Chondrocyte (in vitro differentiated cells): ENCODE measurements at places on chromosomes 2 and 18. TPM values are rescaled to one million over a fixed set of nuclear protein-coding genes. Genes with fewer than 3 reads are reported as not detected.

GRCh38 chr2:36805635-36806224, 109.2 kb downstream of the VIT start:
- no peak overlapping the region for H3K4me3 ChIP-seq
- DNase-seq, result no peak
- no peak overlapping the region for H3K27ac ChIP-seq

- H3K4me3 ChIP-seq, result no peak overlapping the region
- H3K27ac ChIP-seq, result no peak overlapping the region
- H3K36me3 ChIP-seq, result peaks cover 5% of the 10 kb centered on the region
Observed at GRCh38 chr2:168096158-168096557, 151.2 kb downstream of the STK39 start.

The IL1F10 gene
- total RNA-seq, result not detected in 3 replicates

DNA sequence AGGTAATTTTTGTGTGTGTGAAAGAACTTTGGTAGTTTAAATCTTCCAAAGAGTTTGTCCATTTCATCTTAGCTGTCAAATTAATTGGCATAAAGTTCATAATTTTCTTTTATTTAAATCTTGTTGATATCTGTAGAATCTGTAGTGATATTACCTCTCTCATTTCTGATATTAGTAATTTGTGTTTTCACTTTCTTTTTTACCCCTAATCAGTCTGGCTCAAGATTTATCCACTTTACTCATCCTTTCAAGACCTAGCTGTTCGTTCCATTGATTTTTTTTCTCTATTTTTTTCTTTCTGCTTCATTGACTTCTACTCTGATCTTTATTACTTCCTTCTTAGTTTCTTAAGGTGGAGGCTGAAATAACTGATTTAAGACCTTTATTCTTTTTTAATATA, 142.5 kb upstream of the OTX1 start:
- no peak overlapping the region for H3K27ac ChIP-seq
- DNase-seq, result no peak
- no peak overlapping the region for H3K4me3 ChIP-seq
- H3K36me3 ChIP-seq, result no peaks in the 10 kb centered on the region
- no peaks in the 10 kb centered on the region for H3K4me1 ChIP-seq

The CXCR4 gene
- total RNA-seq, result not detected in 3 replicates

DNA sequence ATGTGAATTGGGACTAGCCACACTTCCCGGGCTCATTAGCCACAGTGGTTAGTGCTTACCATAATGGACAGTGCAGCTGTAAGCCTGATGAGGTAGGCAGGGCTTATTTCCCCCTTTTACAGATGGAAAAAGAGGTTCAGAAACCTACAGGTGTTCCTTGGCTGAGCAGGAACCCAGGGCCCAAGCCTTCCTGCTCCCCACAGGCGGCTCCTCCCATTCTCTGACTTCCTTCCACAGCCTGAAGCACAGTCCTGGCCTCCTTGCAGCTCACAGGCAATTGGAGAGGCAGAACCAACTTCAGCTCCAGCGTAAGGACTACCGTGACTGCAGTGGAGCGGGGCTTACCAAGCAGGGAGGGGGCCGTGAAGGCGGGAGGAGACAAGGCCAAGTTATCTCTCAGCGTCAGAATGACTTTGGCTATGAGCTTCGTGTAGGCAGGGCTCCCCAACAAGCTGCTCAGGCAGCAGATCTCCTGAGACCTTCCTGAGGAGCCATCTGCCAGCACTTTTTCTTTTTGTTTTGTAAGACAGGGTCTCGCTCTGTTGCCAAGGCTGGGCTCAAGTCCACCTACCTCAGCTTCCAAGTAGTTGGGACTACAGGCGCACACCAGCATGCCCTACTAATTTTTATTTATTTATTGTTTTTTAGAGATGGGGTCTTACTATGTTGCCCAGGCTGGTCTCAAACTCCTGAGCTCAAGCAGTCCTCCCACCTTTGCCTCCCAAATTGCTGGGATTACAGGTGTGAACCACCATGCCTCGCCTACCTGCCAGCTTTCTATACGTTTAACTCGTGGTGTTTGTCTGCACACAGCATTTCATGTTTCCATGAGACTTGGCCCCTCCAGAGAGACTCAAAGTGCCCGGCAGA, 34.2 kb upstream of the NT5DC4 start:
- DNase-seq, result no peak
- peaks cover 6% of the 10 kb centered on the region for H3K4me1 ChIP-seq
- no peak overlapping the region for H3K4me3 ChIP-seq
- no peaks in the 10 kb centered on the region for H3K36me3 ChIP-seq
- H3K27me3 ChIP-seq, result no peaks in the 10 kb centered on the region

The CTAGE1 gene
- 0.12 to 0.13 TPM in 2 of 3 replicates, not detected in the other for total RNA-seq

GRCh38 chr18:41999751-42000150, 44.7 kb downstream of the PIK3C3 start:
- no peak overlapping the region for H3K27ac ChIP-seq
- H3K4me3 ChIP-seq, result no peak overlapping the region
- no peaks in the 10 kb centered on the region for H3K27me3 ChIP-seq
- peaks cover 39% of the 10 kb centered on the region for H3K36me3 ChIP-seq
- DNase-seq, result no peak

DNA sequence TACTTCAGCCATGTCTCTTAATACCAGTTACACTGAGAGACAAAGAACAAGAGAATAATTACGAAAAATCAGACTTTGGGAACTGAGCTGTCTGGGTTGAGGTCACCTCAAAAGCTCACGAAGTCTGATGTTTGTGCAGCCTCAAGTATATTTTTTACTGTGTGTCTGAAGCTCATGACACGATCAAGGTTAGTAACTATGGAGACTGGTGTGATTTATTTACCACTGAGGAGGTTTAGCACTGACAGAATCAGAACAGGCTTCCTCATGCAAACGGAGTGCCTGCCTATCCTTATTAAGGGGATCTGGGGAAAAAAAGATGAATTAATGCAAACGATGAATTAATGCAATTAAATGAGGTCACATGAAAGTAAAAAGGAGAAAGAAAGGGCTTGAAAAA, 61.1 kb upstream of the RAPH1 start:
- no peaks in the 10 kb centered on the region for H3K36me3 ChIP-seq
- no peak overlapping the region for H3K4me3 ChIP-seq
- DNase-seq, result no peak
- H3K27me3 ChIP-seq, result no peaks in the 10 kb centered on the region
- H3K27ac ChIP-seq, result peak overlapping the region; percentile 29

The VWC2L gene
- not detected in 3 replicates for total RNA-seq

DNA sequence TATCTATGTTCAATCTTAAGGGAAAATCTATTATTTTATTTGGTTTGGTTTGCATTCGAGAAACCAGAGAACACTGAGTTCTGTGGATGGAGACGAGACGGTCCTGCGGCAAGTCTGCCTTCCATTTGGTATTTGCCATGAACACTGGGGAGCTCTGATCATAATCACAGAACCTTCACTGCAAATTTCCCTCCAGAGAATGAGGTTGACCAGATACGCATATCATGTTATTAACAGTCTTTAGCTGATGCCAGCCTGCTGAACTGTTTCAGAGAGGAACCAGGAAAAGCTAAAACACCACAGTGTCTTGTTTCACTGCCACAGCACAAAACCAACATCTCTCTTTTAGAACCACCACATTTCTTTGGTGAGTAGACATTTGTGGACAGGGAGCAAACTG, 269.4 kb upstream of the AGAP1 start:
- no peaks in the 10 kb centered on the region for H3K36me3 ChIP-seq
- peaks cover 9% of the 10 kb centered on the region for H3K27me3 ChIP-seq
- H3K4me3 ChIP-seq, result no peak overlapping the region

The FBLN7 gene
- total RNA-seq, result 0.77 to 1.3 TPM (median 1.0 TPM) in 3 replicates

DNA sequence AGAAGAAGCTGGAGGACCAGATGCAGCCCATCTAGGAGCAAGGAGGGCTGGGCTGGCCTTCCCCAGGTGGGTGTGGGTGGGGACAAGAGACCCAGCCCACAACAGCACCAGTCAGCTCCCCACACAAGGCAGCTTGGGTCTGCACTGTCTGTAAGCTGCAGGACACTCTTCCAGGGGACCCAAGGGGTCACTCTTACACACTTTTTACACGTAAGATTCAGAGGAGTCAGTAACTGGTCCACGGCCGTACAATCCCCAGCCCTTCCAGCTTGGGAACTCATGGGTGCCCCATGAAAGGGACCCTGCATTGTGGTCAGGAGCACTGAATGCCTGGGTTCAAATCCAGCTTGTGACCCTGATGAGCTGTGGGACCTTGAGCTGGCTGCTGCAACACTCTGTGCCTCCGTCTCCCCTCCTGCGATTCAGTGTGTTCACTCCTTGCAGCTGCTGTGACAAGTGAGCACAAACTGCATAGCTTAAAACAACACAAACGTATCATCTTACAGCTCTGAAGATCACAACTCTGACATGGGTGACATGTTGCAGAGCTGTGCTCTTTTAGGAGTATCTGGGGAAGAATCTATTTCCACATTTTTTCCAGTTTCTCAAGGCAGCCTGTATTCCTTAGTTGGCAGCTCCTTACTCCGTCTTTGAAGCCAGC, 11.1 kb upstream of the SLC66A3 start:
- H3K4me1 ChIP-seq, result peaks cover 6% of the 10 kb centered on the region
- H3K36me3 ChIP-seq, result peaks cover 2% of the 10 kb centered on the region
- H3K27me3 ChIP-seq, result peaks cover 19% of the 10 kb centered on the region
- H3K27ac ChIP-seq, result no peak overlapping the region
- H3K4me3 ChIP-seq, result no peak overlapping the region
- DNase-seq, result no peak

- H3K4me3 ChIP-seq, result no peak overlapping the region
- no peak overlapping the region for H3K27ac ChIP-seq
- no peaks in the 10 kb centered on the region for H3K27me3 ChIP-seq
- H3K4me1 ChIP-seq, result no peaks in the 10 kb centered on the region
- DNase-seq, result peak; percentile 24
Observed at GRCh38 chr2:230885463-230886130, 20.9 kb downstream of the ITM2C start.

GRCh38 chr2:73163483-73164367, 38.6 kb upstream of the NOTO start:
- peaks cover 23% of the 10 kb centered on the region for H3K27me3 ChIP-seq
- H3K36me3 ChIP-seq, result no peaks in the 10 kb centered on the region
- no peak overlapping the region for H3K4me3 ChIP-seq
- no peak overlapping the region for H3K27ac ChIP-seq
- H3K4me1 ChIP-seq, result no peaks in the 10 kb centered on the region

DNA sequence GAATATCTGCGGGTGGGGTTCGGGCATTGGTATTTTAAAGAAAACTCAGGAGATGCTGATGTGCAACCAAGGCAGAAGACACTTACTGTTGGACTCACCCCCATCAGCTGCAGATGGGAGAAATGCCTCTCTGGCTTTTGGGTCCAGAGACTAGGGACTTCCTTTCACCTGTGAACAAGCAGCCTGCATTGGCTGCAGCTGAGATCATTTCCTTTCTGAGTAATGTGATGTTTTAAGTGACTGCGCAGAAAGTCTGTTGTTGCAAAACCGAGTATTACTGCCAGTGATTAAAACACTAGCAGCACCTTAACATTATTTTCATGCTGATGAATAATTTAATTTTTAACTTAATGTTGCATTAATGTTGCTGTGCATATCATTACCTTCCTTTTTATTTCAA, 143.0 kb downstream of the TSN start:
- H3K27ac ChIP-seq, result peak overlapping the region; percentile 46
- no peak overlapping the region for H3K4me3 ChIP-seq
- DNase-seq, result no peak
- H3K36me3 ChIP-seq, result no peaks in the 10 kb centered on the region

GRCh38 chr2:71637168-71637567, 183.8 kb downstream of the DYSF start:
- H3K4me1 ChIP-seq, result peaks cover 3% of the 10 kb centered on the region
- H3K27me3 ChIP-seq, result no peaks in the 10 kb centered on the region
- H3K36me3 ChIP-seq, result peaks cover 3% of the 10 kb centered on the region
- H3K4me3 ChIP-seq, result no peak overlapping the region
- DNase-seq, result no peak
- no peak overlapping the region for H3K27ac ChIP-seq

The RNF103 gene
- 28.5 to 32.4 TPM (median 32.3 TPM) in 3 replicates for total RNA-seq

- H3K27me3 ChIP-seq, result no peaks in the 10 kb centered on the region
- peaks cover 2% of the 10 kb centered on the region for H3K36me3 ChIP-seq
- H3K4me1 ChIP-seq, result no peaks in the 10 kb centered on the region
- DNase-seq, result no peak
Observed at GRCh38 chr2:54029721-54030395, 59.1 kb upstream of the PSME4 start.

The RNF125 gene
- total RNA-seq, result 0.51 to 0.87 TPM (median 0.60 TPM) in 3 replicates

- no peaks in the 10 kb centered on the region for H3K27me3 ChIP-seq
- DNase-seq, result no peak
- no peak overlapping the region for H3K27ac ChIP-seq
- H3K36me3 ChIP-seq, result no peaks in the 10 kb centered on the region
- no peaks in the 10 kb centered on the region for H3K4me1 ChIP-seq
Observed at GRCh38 chr2:211391189-211391567, 834.8 kb downstream of the CPS1 start.

DNA sequence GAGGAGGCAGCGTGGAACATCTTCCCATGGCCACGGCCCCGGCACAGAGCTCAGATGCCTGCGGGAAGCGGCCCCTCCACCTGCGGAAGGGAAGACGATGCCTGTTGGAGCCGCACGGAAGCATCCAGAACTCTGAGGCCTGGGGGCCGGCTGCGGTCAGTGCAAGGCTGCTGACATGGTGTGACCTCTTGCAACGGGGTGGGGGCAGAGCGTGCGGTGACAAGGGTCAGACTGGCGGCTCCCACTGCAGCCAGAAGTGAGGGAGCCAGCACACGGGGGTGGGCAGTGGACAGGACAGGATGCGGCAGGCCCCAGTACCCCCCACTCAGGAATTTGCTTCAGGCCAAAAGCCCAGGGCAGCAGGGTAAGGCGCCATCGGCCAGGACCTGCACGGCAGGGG, 48.8 kb downstream of the SLC66A2 start:
- no peaks in the 10 kb centered on the region for H3K27me3 ChIP-seq
- no peaks in the 10 kb centered on the region for H3K4me1 ChIP-seq
- H3K36me3 ChIP-seq, result peaks cover 24% of the 10 kb centered on the region
- H3K27ac ChIP-seq, result no peak overlapping the region
- no peak overlapping the region for H3K4me3 ChIP-seq

The ALPG gene
- not detected in 3 replicates for total RNA-seq

GRCh38 chr2:181483211-181483610, 26.0 kb downstream of the ITGA4 start:
- H3K4me1 ChIP-seq, result peaks cover 9% of the 10 kb centered on the region
- no peak for DNase-seq
- H3K4me3 ChIP-seq, result no peak overlapping the region
- no peaks in the 10 kb centered on the region for H3K27me3 ChIP-seq
- H3K27ac ChIP-seq, result no peak overlapping the region

- H3K4me3 ChIP-seq, result no peak overlapping the region
- H3K4me1 ChIP-seq, result peaks cover 17% of the 10 kb centered on the region
- H3K36me3 ChIP-seq, result peaks cover 27% of the 10 kb centered on the region
Observed at GRCh38 chr2:109428841-109429566, 184.8 kb downstream of the SEPTIN10 start.

The ATIC gene
- total RNA-seq, result 77.0 to 109 TPM (median 77.7 TPM) in 3 replicates

DNA sequence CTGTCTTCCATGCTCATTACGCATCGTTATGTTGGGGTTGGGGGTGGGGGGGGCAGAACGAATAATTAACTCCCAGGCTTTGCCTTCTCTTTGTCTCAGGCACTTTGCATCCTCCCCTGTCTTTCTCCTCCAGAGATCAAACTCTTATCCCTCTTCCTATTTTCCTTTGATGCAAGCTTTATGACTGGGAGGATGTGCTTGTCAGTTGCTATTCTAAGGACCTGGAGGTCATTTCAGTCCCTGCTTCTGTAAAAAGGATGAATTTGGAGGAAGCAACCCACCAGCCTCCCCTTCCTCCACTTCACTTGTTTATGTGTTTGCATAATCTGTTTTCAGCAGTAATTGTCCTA, 87.5 kb downstream of the ZCCHC2 start:
- no peak overlapping the region for H3K4me3 ChIP-seq
- H3K27ac ChIP-seq, result no peak overlapping the region
- no peaks in the 10 kb centered on the region for H3K36me3 ChIP-seq
- DNase-seq, result no peak
- H3K27me3 ChIP-seq, result peaks cover 18% of the 10 kb centered on the region

The C2orf80 gene
- total RNA-seq, result not detected in 3 replicates
